Ureter (tissue), 1 donor: ENCODE measurements at places on chromosomes 5 and 9. TPM values are rescaled to one million over a fixed set of nuclear protein-coding genes. Genes with fewer than 3 reads are reported as not detected.

GRCh38 chr5:126878634-126879033 lies 101.7 kb downstream of the LMNB1 start:
- no peak for DNase-seq

DNA sequence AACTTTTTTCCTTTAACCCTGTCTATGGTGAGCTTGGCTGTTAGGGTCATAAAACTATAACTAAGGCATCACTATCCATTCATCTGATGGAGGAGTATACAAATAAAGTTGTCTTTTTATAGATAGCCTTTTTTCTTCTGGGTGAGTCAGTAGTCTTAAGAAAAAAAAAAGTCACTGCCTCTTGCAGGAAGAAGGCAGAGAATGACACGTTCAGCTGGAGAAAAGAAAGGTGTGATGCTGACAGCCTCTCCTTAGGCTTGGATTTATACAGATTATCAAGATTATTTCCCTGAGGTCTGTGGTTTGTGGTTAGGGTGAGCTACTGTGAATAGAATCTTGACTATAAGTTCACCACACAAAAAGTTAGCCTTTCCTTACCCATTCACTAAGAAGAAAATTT lies 23.0 kb downstream of the EPB41L4B start:
- DNase-seq: no peak

GRCh38 chr5:107467137-107467932 lies 203.4 kb downstream of the EFNA5 start:
- DNase-seq: no peak

- no peak for DNase-seq
Measured at GRCh38 chr9:96555567-96556386, 63.9 kb downstream of the CDC14B start.

DNA sequence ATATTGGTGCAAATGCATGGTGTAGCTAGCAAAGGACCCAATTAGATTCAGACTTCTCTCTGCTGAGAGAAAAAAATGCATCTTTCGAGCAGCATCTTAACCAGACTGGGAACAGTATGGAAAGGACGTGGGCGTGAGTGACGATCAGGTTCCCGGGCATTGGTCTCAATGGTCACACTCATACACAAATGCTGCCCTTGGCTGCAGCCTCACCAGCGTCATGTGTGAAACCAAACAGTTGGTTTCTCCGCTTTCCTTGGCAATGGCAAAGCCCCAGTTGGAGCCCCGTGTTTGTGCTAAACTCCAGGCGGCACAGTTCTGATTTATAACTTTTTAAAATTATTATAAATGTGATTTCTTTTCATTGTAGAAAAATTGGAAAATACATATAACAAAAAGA lies 237.8 kb downstream of the SEC61B start:
- DNase-seq: no peak

DNA sequence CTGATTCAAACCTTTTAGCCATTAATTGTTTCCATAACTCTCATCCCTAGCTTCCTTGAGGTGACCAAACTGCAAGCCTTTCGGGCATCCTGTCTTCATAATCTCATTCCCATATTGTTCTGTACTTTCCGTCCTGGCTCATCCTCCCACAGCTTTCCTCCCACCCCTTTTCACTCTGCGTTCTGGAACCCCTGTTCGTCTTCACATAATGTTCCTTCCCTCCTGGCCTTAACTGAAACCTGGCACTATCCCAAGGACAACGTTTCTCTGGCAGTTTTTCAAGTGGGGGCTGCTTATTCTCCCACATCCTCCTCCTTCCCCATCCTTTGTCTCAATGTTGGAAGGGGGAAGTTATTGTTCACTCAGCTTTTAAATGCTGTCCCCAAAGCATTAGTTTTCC lies 1.5 kb downstream of the ZNF189 start:
- no peak for DNase-seq

GRCh38 chr5:24547132-24547531 lies 97.6 kb downstream of the CDH10 start:
- no peak for DNase-seq

HMCN2 gene
- total RNA-seq: 9.5 TPM

ZNF366 gene
- total RNA-seq: 6.0 TPM
